ENCODE measurements at places on chromosomes 12 and 14. TPM values are rescaled to one million over a fixed set of nuclear protein-coding genes. Genes with fewer than 3 reads are reported as not detected.

DNA sequence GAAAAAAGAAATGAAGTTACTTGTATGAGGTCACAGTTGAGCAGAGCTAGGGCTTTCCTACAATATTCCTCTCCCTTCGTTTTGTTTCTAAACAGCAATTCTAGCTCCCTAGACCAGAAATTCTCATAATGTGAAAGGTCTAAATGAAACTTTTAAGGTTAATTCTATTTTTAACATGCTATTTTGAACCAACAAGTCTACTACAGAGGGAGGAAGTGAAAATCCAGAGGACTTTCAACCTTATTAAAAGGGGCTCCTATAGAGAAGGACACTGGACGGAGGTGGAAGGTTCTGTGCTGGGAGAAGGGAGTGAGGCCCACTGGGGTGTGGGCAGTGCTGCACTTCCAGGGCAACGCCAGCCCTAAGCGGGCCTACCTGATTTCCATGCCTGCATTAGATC, 13.4 kb downstream of the GSG1 start:
- no peak for DNase-seq
- H3K4me3 ChIP-seq = no peak overlapping the region

- H3K27ac ChIP-seq = no peak overlapping the region
- H3K27me3 ChIP-seq = no peaks in the 10 kb centered on the region
- no peaks in the 10 kb centered on the region for H3K36me3 ChIP-seq
- no peak for DNase-seq
- H3K4me3 ChIP-seq = no peak overlapping the region
Measured at GRCh38 chr14:44767646-44768173, 194.0 kb downstream of the KLHL28 start.

GRCh38 chr14:56794088-56794556, 16.2 kb downstream of the OTX2 start:
- H3K4me1 ChIP-seq = peaks cover 2% of the 10 kb centered on the region
- H3K36me3 ChIP-seq = no peaks in the 10 kb centered on the region
- no peak overlapping the region for H3K27ac ChIP-seq

DNA sequence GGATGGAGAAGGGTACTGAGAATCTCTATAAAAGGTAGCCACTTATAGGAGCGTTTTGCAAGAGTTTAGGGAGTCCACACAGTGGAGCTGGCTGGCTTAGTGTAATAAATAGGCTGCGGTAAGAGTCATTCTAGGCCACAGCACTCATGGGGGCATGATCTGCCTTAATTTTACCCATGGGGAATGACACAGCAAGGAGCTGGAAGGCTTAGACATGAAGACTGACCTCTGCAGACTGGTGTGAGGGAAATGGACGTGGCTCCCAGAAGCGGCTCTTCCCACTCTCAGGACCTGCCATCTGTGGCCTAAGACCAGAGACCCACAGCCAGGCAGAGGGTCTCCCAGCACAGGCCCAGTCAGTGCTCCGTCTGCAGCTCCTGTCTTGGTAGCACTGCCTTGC, 173.3 kb downstream of the PPM1H start:
- no peaks in the 10 kb centered on the region for H3K27me3 ChIP-seq
- H3K4me1 ChIP-seq = no peaks in the 10 kb centered on the region
- H3K27ac ChIP-seq = no peak overlapping the region
- DNase-seq = no peak
- no peaks in the 10 kb centered on the region for H3K36me3 ChIP-seq
- no peak overlapping the region for H3K4me3 ChIP-seq

DNA sequence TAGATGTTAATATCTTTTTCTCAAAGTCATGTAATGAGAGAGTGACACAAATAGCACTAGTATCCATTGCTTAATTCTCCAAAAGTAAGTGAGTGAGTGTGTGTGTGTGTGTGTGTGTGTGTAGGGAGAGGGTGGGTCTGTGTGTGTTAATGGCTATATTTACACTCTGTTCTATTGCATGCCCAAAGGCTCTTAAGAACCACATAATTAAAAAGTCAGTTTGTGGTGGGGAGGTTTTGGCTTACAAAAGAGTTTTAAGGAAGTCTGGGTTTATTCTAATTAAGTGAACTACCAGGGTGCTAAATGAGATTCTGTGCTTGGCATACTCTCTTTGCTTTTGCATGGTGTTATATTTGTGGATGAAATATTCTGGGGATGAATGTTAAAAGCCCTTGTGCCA, 1897.6 kb upstream of the FLRT2 start:
- no peaks in the 10 kb centered on the region for H3K36me3 ChIP-seq
- DNase-seq = no peak
- no peaks in the 10 kb centered on the region for H3K4me1 ChIP-seq
- no peak overlapping the region for H3K4me3 ChIP-seq
- H3K27ac ChIP-seq = no peak overlapping the region
- H3K27me3 ChIP-seq = no peaks in the 10 kb centered on the region

GRCh38 chr12:110286623-110287022, 5.6 kb downstream of the ATP2A2 start:
- H3K27ac ChIP-seq = peak overlapping the region; percentile 58
- no peak overlapping the region for H3K4me3 ChIP-seq
- H3K36me3 ChIP-seq = peaks cover 2% of the 10 kb centered on the region
- no peak for DNase-seq
- peaks cover 2% of the 10 kb centered on the region for H3K4me1 ChIP-seq
- no peaks in the 10 kb centered on the region for H3K27me3 ChIP-seq

- peaks cover 5% of the 10 kb centered on the region for H3K36me3 ChIP-seq
- no peak overlapping the region for H3K27ac ChIP-seq
- H3K27me3 ChIP-seq = peaks cover 16% of the 10 kb centered on the region
- H3K4me3 ChIP-seq = peak overlapping the region; percentile 58
- DNase-seq = no peak
Measured at GRCh38 chr14:69260190-69260860, 367 bp downstream of the GALNT16 start.

GRCh38 chr12:91333966-91334365, 151.3 kb upstream of the DCN start:
- no peaks in the 10 kb centered on the region for H3K4me1 ChIP-seq
- H3K27ac ChIP-seq = no peak overlapping the region
- no peaks in the 10 kb centered on the region for H3K36me3 ChIP-seq
- DNase-seq = no peak

- H3K27ac ChIP-seq = no peak overlapping the region
- DNase-seq = peak; percentile 7
- no peaks in the 10 kb centered on the region for H3K27me3 ChIP-seq
- no peaks in the 10 kb centered on the region for H3K4me1 ChIP-seq
- H3K4me3 ChIP-seq = no peak overlapping the region
Measured at GRCh38 chr12:70660620-70661219, 23.5 kb upstream of the PTPRB start.

DNA sequence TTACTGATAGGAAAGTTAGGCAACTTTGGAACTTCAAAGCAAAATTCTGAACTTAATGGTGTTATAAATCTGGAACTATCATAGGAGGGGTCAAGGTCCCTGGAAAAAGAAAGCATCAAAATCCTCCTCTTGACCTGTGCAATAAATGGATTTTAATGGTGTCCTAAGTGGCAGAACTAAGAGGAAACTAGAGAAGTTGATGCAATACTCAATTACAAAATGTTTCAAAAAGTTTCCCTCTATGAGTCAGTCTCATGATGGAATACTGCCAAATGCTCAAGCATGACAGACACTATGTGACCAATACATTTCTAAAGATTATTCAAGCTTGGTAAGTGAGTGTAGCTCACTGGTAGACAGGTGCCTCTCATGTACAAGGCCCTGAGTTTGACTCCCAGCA, 47.7 kb upstream of the ERGIC2 start:
- H3K4me3 ChIP-seq = no peak overlapping the region
- peak; percentile 16 for DNase-seq
- no peaks in the 10 kb centered on the region for H3K36me3 ChIP-seq
- no peak overlapping the region for H3K27ac ChIP-seq
- no peaks in the 10 kb centered on the region for H3K4me1 ChIP-seq
- H3K27me3 ChIP-seq = no peaks in the 10 kb centered on the region

- no peak overlapping the region for H3K4me3 ChIP-seq
- H3K27me3 ChIP-seq = no peaks in the 10 kb centered on the region
- H3K27ac ChIP-seq = peak overlapping the region; percentile 11
- no peak for DNase-seq
Measured at GRCh38 chr12:46217541-46218321, 51.1 kb downstream of the SLC38A1 start.

GRCh38 chr12:102197789-102198188, at the start of gene PMCH:
Gene PMCH (minus strand): TSS chr12:102197833. CDS start chr12:102197770, 63 bp downstream.
- H3K36me3 ChIP-seq = no peaks in the 10 kb centered on the region
- no peak within 1 kb of the TSS for H3K4me3 ChIP-seq
- H3K4me1 ChIP-seq = no peaks in the 10 kb centered on the region
- DNase-seq = no peak
- H3K27me3 ChIP-seq = no peaks in the 10 kb centered on the region

GRCh38 chr14:65027127-65027799, 40.6 kb downstream of the FNTB start:
- peaks cover 3% of the 10 kb centered on the region for H3K4me1 ChIP-seq
- DNase-seq = no peak

The OTX2 gene
- not detected for polyA plus RNA-seq

The SDR9C7 gene
- polyA plus RNA-seq = not detected

The IKZF4 gene
- 1.1 TPM for polyA plus RNA-seq

The TRHDE gene
- 14.6 TPM for polyA plus RNA-seq

The MDM2 gene
- polyA plus RNA-seq = 20.8 TPM

Measured in small intestine (tissue), 16 donors.